ENCODE measurements at places on chromosomes 4 and X. TPM values are rescaled to one million over a fixed set of nuclear protein-coding genes. Genes with fewer than 3 reads are reported as not detected.

Gene SLC25A53
- total RNA-seq, result 17.1 TPM

Gene C1QTNF7
- not detected for total RNA-seq

Gene PLP1
- total RNA-seq, result not detected

Gene NALF2
- not detected for total RNA-seq

GRCh38 chrX:86133761-86134160, 14.5 kb upstream of the DACH2 start:
- peak; percentile 2 for DNase-seq
- H3K27ac ChIP-seq, result no peak overlapping the region
- no peak overlapping the region for H3K4me3 ChIP-seq
- H3K36me3 ChIP-seq, result no peaks in the 10 kb centered on the region
- H3K27me3 ChIP-seq, result no peaks in the 10 kb centered on the region

DNA sequence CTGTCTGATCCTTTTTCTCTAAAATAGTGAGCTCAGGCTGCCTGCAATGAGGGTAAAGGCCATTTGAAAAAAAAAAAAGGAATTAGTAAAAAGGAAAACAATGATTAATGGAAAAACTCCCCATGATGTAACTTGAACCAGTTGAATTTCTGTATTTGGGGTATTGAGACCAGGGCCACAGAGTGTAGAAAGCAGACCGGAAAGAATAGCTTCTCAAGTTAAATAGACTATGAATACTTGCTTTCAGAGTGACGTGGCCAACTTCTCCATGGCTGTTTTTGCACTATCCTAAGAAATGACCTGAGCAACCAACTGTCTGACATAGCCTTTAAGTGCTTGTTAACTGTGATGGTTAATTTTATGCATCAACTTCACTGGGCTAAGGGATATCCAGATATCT, 222.1 kb upstream of the INTU start:
- H3K36me3 ChIP-seq, result no peaks in the 10 kb centered on the region
- no peak overlapping the region for H3K27ac ChIP-seq
- no peaks in the 10 kb centered on the region for H3K4me1 ChIP-seq

DNA sequence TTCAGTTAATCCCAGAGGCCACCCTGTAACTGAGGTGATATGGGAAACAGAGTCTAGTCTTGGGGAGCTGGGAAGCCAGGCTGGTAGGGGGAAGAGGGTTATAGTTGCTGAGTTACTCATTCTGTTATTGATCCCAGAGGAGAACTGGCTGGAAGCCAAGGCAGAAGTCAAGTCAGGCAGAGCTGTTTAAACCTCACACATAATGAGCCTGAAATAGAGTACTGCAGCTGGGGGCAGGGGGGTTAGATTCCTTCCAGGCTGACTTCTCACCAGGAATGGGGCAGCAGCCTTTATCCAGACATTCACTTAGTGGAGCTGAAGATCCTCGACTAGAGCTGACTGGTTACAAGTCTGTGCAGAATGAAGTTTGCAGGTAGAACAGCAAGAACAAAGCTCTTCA, 144.9 kb downstream of the C4orf33 start:
- no peak overlapping the region for H3K4me3 ChIP-seq
- H3K27me3 ChIP-seq, result no peaks in the 10 kb centered on the region
- no peaks in the 10 kb centered on the region for H3K4me1 ChIP-seq
- DNase-seq, result no peak
- no peaks in the 10 kb centered on the region for H3K36me3 ChIP-seq
- no peak overlapping the region for H3K27ac ChIP-seq

DNA sequence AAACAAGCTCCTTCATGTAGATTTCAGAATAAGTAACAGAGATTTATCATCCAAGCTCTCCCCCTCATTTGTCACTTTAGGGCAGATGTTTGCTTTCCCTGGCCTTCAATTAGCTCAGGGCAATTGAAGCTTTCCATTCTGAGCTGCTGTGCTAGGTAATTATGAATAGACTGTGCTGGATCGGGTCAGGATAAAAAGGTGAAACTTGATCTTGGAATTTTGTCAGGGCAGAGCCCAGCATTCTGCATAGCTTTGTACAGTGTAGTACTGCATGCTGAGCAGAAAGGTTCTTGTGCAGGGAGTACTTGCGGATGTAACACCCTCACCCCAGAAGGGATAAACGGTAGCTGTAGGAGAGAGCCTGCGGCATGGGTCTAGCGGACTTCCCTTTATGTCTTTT, 64.0 kb upstream of the CLDN34 start:
- H3K4me3 ChIP-seq, result no peak overlapping the region
- H3K27me3 ChIP-seq, result no peaks in the 10 kb centered on the region
- no peaks in the 10 kb centered on the region for H3K4me1 ChIP-seq

DNA sequence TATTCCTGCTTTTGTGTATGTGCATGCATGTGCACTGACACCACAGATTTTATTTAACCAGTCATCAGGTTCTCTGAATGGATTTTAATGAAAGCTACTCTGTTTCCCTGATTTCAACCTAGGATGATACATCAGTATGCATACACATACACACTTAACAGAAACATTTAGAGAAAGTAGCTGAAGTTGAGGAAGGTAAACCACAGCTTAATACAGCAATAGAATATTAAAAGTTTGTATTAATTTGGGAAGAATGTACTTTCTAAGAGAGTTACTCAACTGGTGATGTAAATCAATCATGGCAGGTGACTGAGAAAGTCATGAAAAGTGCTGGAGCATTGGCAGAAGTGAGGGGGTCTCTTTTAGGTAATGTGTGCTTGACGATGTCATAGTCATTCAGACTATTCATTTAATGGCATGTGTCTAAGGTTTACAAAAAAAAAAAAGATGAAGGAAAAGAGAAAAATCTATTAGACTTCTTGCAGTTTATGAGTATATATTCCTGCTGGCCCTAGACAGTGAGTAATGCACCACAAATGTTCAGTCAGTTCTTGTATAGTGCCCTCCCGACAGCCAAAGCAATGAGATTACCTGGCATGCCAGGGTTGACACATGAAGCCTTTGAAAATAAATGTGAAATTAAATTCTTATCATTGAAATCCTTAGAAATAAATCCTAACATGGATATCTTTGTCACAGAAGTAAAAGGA, 187.6 kb downstream of the RAPGEF2 start:
- no peak for DNase-seq
- no peaks in the 10 kb centered on the region for H3K36me3 ChIP-seq
- H3K27ac ChIP-seq, result no peak overlapping the region
- H3K27me3 ChIP-seq, result no peaks in the 10 kb centered on the region
- H3K4me3 ChIP-seq, result no peak overlapping the region

DNA sequence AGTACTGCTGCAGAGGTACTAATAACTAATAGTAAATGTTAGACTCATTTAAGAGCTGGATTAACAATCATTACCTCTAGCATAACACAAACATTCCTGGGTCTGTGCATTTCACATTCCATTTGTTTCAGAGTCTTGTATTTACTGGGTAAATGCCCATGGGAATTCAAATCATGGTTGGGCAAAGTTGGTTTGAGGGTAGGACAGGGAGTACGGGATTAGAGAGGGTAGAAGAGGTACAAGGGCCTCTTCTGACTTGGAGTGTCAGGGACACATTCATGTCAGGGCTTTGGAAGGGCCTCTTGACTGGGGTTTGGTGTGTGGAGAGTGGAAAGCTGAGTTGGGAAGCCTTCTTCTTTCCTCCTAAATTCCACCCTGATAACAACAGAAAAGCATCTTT, 65.9 kb downstream of the WWC2 start:
- no peaks in the 10 kb centered on the region for H3K36me3 ChIP-seq
- no peak overlapping the region for H3K4me3 ChIP-seq
- H3K27ac ChIP-seq, result no peak overlapping the region
- H3K4me1 ChIP-seq, result no peaks in the 10 kb centered on the region
- H3K27me3 ChIP-seq, result no peaks in the 10 kb centered on the region

DNA sequence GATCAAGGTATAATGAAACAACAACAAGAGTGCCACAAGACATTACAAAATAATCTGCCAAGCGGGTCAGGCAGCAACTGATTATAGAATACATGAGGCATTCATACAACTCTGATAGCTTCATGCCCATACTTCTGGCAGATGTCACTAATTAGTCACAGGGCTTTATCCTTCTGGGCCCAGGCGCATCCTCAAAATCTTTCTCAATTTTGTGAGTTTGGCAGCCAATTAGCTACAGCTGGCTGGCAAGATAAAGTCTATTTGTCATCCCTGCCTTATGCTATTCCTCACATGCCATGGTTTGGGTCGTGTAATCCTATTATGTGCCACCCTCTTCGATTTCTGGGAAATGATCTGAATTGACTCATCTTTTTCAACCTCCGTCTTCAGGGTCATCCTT, 254.3 kb downstream of the PACRGL start:
- no peaks in the 10 kb centered on the region for H3K4me1 ChIP-seq
- H3K27ac ChIP-seq, result no peak overlapping the region
- no peak overlapping the region for H3K4me3 ChIP-seq
- no peak for DNase-seq
- H3K27me3 ChIP-seq, result no peaks in the 10 kb centered on the region
- no peaks in the 10 kb centered on the region for H3K36me3 ChIP-seq
